ENCODE measurements at places on chromosomes 4 and X. TPM values are rescaled to one million over a fixed set of nuclear protein-coding genes. Genes with fewer than 3 reads are reported as not detected.

GRCh38 chr4:132737344-132737743 lies 411.8 kb upstream of the PCDH10 start:
- DNase-seq, result no peak

GRCh38 chrX:111518667-111519066 lies 7.2 kb downstream of the SERTM2 start:
- DNase-seq, result no peak

- DNase-seq, result no peak
These were observed 47.9 kb upstream of the QRFPR start for GRCh38 chr4:121428721-121429120.

- DNase-seq, result peak; percentile 3
These were observed 1765.8 kb downstream of the PCDH7 start for GRCh38 chr4:32485956-32486355.

GRCh38 chrX:135585153-135585552 lies 64.7 kb downstream of the INTS6L start:
- DNase-seq, result no peak

DNA sequence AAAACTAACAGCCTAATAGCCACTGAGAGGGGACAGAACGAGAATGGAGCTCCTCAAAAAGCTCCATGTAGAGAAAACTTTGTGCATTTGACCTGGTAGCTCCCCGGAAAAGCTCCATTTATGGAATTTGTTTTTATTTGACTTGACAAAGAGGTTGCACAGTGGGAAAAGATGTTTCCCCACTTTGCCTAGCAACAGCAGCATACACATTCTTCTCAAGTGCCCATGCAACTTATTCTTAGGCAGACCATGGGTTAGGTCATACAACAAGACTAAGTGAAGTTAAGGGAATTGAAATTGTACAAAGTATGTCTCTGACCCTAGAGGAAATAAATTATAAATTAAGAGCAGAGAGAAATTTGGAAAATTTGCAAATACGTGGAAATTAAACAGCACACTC lies 949.6 kb upstream of the PRKX start:
- no peak for DNase-seq

GRCh38 chrX:72052415-72053090 lies 79.2 kb downstream of the RTL5 start:
- DNase-seq, result no peak

DNA sequence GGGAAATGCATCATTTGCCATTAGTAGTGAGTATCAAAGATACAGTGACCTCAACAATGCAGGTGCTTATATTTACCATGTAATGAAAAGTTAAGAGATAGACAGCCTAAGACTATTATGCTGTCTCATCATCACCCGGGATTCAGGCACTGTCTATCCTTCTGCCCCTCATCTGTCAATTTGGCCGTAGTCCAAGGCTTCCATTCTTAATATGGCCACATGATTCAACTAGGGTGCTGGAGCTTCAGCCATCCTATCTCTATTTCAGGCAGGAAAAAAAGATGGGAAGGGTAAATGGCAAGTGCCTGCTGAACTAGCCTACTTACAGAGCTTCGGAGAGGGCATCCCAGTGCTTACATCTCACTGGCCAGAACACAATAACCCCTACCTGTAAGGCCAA lies 196.7 kb upstream of the LNX1 start:
- no peak for DNase-seq

DNA sequence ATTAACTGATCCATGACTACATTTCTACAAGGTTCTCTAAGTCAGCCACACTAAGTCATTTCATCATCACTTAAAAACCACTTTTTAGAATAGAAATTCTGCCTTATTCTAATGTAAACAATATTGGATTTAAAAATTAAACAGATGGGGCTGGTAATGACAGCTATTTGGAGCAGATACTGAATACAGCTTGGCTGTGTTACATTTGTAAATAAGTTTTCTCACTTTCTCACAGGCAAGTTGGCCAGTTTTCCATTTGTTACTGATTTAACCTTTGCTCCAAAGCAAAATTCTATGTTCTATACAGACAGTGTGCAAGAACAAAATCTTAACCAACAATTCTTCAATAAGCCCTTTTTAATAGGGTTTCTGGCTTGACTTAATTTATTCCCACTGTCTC lies 370.7 kb downstream of the GRIA2 start:
- no peak for DNase-seq

GRCh38 chr4:146643812-146644401 lies 5.2 kb downstream of the POU4F2 start:
- DNase-seq, result no peak

- no peak for DNase-seq
These were observed 789.0 kb downstream of the TECRL start for GRCh38 chr4:63620271-63620670.

- no peak for DNase-seq
These were observed 103.2 kb upstream of the FRG1 start for GRCh38 chr4:189837471-189837870.

DNA sequence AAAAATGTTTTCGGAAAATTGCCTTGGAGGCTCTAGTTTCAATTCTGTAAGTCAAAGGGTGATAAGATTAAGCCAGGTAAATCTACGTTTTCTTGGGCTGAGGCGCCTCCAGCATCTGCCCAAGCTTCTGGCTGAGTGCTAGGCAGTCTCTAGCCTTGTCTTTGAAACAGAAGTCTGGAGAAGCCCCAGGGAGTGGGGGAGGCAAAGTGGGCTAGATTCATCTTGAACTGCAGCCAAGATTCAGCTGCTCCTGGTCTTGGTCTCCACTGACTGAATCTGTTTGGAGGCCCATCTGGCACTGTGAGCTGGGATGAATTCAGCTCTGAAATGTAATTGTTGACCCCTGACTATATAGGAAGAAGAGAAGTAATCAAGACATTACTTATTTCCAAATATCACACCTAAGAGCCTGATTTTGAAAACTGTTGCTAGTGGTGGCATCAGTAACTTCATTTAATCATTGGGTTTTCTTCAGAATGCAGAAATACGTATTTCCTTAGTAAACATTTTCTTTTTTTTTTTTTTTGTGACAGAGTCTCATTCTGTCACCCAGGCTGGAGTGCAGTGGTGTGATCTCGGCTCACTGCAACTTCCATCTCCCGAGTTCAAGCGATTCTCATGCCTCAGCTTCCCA lies 187.3 kb upstream of the LEF1 start:
- no peak for DNase-seq

- DNase-seq, result no peak
These were observed 18.2 kb downstream of the TMEM255A start for GRCh38 chrX:120293015-120293414.

- DNase-seq, result no peak
These were observed 243.3 kb downstream of the SLC7A11 start for GRCh38 chr4:137998666-137999429.

DNA sequence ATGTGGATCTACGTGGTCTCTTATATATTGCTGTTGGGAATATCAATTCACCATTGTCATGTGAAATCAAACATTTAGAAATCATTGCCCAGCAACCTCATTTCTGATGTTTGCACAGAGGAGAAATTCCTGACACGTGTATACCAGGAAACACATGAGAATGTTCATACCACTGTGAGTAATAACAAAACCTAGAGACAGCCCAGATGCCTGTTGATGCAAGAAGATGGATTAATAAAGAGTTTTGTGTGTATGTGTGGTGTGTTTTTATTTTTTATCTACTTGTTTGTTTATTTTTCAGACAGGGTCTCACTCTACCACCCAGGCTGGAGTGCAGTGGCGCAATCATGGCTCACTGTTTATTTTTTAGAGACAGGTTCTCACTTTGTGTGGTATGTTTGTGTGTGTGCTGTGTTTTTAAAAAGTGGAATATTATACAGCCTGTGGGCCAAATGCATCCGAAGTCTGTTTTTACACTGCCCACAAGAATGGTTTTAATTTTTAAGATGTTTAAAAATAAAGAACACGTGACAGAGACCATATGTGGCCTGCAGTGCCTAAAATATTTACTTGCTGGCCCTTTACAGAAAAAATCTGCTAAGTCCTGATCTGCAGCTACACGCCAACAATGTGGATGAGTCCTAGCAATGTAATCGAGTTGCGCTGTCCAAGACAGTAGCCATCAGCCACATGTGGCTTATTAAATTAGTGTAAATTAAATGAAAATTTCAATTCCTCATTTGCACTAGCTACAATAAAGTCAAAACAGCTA lies 39.2 kb downstream of the TXLNG start:
- DNase-seq, result no peak

GRCh38 chrX:122972604-122973003 lies 211.5 kb upstream of the GRIA3 start:
- DNase-seq, result no peak

GRCh38 chr4:142607976-142608375 lies 238.1 kb downstream of the INPP4B start:
- no peak for DNase-seq

GRCh38 chr4:162245051-162245450 lies 81.3 kb upstream of the FSTL5 start:
- DNase-seq, result no peak

DNA sequence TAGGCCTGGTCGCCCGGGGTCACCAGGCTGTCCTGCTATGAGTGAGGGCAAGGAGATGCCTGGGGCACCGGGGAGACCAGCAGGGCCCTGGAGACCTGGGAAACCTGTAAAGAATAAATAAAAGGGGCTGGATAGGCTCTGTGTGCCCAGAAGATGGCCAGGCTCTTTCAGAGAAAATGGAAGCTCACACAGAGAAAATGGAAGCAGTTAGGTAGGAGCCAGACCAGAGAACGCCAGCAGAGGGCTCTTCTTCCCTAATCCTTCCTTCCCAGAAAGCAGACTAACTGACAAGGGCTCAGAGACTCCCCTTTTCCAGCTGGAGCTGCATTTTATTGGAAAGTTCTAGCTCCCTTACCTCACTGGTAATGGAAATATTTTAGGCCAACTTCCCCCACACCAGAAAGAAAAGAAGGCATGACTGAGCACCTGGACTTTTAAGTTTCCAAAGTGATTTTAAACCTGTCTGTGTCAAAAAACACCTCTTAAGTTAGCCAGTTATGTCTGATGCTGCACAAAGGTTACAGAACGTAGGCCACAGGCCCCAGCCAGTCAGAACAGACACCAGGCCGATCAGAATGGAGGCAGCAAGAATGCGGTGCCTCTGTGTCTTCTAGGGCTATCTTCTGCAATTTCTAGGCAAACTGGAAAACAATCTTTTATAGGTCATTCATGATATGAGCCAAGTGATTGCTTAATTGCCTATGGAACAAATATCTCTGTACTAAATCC lies 74.0 kb downstream of the ATG4A start:
- peak; percentile 0 for DNase-seq

GRCh38 chr4:128376303-128376702 lies 88.7 kb upstream of the PGRMC2 start:
- no peak for DNase-seq

DNA sequence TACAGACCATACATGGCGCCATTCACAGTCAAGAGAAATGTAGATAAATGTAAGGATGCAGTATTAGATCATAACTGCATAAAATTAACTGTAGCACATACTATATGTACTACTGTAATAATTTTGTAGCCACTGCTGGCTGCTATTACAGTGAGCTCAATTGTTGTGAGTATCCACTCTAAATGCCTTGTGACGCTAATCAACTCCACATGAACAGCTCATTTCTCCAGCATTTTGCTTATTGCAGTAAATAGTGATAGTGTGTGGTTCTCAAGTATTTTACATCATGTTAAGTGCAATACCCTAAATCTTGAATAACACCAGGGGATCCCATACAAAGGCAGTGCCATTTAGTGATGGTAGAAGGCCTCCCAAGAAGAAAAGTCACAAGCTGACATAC lies 21.2 kb downstream of the FGFBP1 start:
- DNase-seq, result no peak

DNA sequence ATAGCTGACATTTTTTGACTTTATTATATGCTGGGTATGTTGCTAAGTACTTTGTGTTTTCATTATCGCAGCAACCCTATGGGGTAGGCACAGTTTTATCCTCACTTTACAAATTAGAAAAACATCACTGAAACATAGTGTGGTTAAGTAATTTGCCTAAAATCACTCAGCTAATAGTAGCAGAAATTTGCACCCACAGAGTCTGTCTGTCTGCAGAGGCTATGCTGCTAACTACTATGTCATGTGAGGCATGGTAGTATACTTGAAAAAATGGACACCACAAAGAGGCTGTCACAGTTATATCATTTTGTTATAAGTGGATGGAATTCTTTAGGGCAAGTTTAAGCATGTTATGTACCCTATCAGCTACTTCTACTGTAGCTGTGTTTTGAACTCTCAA lies 69.0 kb downstream of the STAG2 start:
- no peak for DNase-seq

GRCh38 chr4:15883610-15884243 lies 54.8 kb downstream of the FGFBP1 start:
- DNase-seq, result no peak

DNA sequence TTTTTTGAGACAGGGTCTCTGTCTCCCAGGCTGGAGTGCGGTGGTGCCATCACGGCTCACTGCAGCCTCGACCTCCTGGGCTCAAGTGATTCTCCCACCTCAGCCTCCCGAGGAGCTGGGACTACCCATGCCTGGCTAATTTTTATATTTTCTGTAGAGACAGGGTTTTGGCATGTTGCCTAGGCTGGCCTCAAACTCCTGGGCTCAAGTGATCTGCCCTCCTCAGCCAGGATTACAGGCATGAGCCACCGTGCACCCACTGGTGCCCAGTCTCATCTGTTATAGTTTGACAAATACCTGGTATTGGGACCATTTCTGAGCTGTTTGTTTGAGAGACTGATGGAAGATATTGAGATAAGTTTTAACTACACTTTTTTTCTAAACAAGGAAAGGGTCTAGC lies 57.5 kb upstream of the SMIM10 start:
- DNase-seq, result no peak

GSPT2 gene
- total RNA-seq, result 11.6 TPM

NPY1R gene
- 5.1 TPM for total RNA-seq

OSTC gene
- 150 TPM for total RNA-seq

CSN1S1 gene
- not detected for total RNA-seq

INPP4B gene
- 53.9 TPM for total RNA-seq

TMEM31 gene
- total RNA-seq, result not detected

NEIL3 gene
- total RNA-seq, result 9.6 TPM

DMRTC1 gene
- total RNA-seq, result not detected

DIPK2B gene
- total RNA-seq, result 18.3 TPM

KLF8 gene
- total RNA-seq, result 9.6 TPM

GDPD2 gene
- 0.21 TPM for total RNA-seq

FAM9B gene
- 0.79 TPM for total RNA-seq

GATA1 gene
- total RNA-seq, result not detected
